Type B pancreatic cell (in vitro differentiated cells): ENCODE measurements at places on chromosomes 3 and 15. TPM values are rescaled to one million over a fixed set of nuclear protein-coding genes. Genes with fewer than 3 reads are reported as not detected.

The OXNAD1 gene
- 15.1 and 16.0 TPM in 2 replicates for total RNA-seq

The C2CD4B gene
- total RNA-seq, result 2.7 and 2.9 TPM in 2 replicates

The ZNF860 gene
- total RNA-seq, result 2.8 and 7.1 TPM in 2 replicates

The ITIH3 gene
- 0.81 and 0.97 TPM in 2 replicates for total RNA-seq

The CD86 gene
- total RNA-seq, result not detected in 2 replicates

The SLC22A13 gene
- total RNA-seq, result 0.60 and 0.79 TPM in 2 replicates

The PLA2G4D gene
- total RNA-seq, result not detected in 2 replicates

The PML gene
- total RNA-seq, result 28.7 and 29.8 TPM in 2 replicates

The RASA2 gene
- 14.3 and 20.3 TPM in 2 replicates for total RNA-seq

The FRMD5 gene
- total RNA-seq, result 3.8 and 5.7 TPM in 2 replicates

The CYP1A2 gene
- total RNA-seq, result 1.6 TPM in 1 of 2 replicates, not detected in the other

The CLK3 gene
- total RNA-seq, result 73.6 and 76.5 TPM in 2 replicates

The CHRFAM7A gene
- total RNA-seq, result 0.55 and 3.8 TPM in 2 replicates

- DNase-seq, result no peak
- no peak overlapping the region for H3K27ac ChIP-seq
- no peak overlapping the region for H3K4me3 ChIP-seq
- H3K36me3 ChIP-seq, result peaks cover 54% of the 10 kb centered on the region
- peaks cover 13% of the 10 kb centered on the region for H3K4me1 ChIP-seq
These were observed 74.2 kb downstream of the ATG7 start for GRCh38 chr3:11346416-11346815.

DNA sequence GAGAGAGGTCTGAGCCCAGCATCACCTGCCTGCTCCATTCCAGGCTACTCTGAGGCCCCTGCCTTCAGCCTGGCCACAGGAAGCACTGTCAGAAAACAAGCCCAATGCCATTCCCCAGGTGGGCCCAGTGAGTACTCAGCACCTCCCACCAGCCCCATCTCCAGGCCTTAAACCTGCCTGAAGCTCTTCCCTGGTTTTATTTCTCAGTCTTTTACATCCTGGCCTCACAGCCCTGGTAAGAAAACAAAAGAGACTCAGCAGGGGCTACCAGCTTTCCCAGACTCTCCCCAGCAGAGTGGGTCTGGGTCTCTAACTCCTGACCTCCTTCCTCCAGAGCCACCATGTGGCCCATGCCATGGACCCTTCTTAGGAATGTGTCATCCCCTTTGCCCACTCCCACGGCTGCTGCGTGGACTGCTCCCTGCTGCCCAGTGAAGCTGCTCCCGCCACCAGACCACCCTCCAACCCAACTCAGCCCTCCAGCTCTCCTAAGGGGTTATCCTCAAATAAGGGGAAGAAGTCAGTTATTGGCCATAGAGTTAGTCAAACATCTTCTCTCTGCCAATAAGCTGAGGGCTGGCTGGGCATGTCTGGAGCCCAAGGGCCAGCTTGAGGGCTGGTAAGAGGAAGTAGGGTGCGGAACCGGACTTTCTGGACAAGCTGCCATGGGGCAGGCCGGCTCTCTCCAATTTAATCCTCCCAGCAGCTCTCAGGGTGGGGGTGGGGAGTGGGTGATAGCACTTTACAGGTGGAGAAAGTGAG lies 116.7 kb upstream of the LINGO1 start:
- no peak overlapping the region for H3K27ac ChIP-seq
- H3K27me3 ChIP-seq, result peaks cover 3% of the 10 kb centered on the region
- H3K36me3 ChIP-seq, result no peaks in the 10 kb centered on the region
- H3K4me1 ChIP-seq, result peaks cover 10% of the 10 kb centered on the region
- H3K4me3 ChIP-seq, result no peak overlapping the region

GRCh38 chr3:46663591-46664135 lies 29.8 kb downstream of the ALS2CL start:
- no peak for DNase-seq
- H3K27me3 ChIP-seq, result peaks cover 3% of the 10 kb centered on the region
- H3K4me1 ChIP-seq, result peaks cover 40% of the 10 kb centered on the region
- peak overlapping the region; percentile 44 for H3K27ac ChIP-seq

DNA sequence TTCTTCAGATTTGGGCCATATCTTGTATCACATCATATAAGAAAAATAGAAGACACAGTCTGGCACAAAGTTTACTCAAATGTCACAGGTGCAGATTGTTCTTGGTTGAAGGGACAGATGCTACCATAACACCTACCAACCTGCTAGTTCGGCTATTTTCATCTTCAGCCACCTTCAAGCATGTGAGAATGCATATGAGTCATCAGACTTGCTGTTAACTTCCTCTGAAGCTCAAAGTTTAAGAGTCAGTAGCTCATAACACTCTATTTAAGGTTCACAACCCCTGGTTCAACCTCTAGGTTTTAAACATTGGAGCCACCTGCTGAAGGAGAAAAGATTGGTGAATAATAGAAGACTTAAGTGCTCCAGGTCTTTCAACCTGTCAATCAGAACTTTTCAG lies 522.8 kb downstream of the NLGN1 start:
- DNase-seq, result no peak

DNA sequence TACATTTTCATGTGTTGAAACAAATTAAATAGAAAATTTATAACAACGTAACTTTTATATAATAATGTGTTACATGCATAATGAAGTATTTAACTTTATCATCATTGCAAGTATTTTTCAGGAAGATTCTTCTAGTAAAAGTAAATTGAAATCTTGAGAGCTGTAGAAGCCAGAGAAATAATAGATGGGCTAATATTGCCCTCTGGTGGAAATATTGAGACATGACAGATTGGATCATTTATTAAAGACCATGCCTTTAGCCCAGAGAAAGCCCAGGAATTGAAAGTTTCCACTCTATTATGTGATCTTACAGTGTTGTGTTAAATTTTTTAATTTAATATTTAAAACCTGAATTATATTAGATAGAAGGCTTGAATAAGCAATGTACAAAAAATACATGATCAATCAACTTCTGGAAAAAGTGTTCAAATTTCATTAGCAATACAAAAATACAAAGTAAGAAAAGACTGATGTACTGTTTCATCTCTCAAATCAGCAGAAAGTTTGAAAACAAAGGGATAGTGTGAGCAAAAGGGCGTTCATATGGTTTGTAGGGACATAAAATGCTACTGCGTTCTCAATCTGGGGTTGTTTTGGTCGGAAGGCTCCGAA lies 52.7 kb upstream of the SPTSSB start:
- H3K4me1 ChIP-seq, result peaks cover 14% of the 10 kb centered on the region
- no peak overlapping the region for H3K27ac ChIP-seq
- DNase-seq, result no peak
- H3K36me3 ChIP-seq, result no peaks in the 10 kb centered on the region
- H3K4me3 ChIP-seq, result no peak overlapping the region
- H3K27me3 ChIP-seq, result no peaks in the 10 kb centered on the region

GRCh38 chr3:48982016-48982415 lies 8.0 kb upstream of the P4HTM start:
- H3K36me3 ChIP-seq, result peaks cover 10% of the 10 kb centered on the region
- no peak overlapping the region for H3K27ac ChIP-seq
- DNase-seq, result no peak
- no peak overlapping the region for H3K4me3 ChIP-seq
- no peaks in the 10 kb centered on the region for H3K27me3 ChIP-seq

GRCh38 chr3:128448491-128448890 lies 18.2 kb downstream of the DNAJB8 start:
- DNase-seq, result no peak
- H3K27me3 ChIP-seq, result peaks cover 24% of the 10 kb centered on the region
- H3K4me3 ChIP-seq, result no peak overlapping the region
- no peaks in the 10 kb centered on the region for H3K36me3 ChIP-seq
- H3K4me1 ChIP-seq, result peaks cover 7% of the 10 kb centered on the region

GRCh38 chr3:194079702-194080172 lies 56.2 kb upstream of the HES1 start:
- DNase-seq, result no peak
- peaks cover 5% of the 10 kb centered on the region for H3K27me3 ChIP-seq
- H3K27ac ChIP-seq, result no peak overlapping the region
- H3K4me3 ChIP-seq, result no peak overlapping the region
- no peaks in the 10 kb centered on the region for H3K36me3 ChIP-seq

DNA sequence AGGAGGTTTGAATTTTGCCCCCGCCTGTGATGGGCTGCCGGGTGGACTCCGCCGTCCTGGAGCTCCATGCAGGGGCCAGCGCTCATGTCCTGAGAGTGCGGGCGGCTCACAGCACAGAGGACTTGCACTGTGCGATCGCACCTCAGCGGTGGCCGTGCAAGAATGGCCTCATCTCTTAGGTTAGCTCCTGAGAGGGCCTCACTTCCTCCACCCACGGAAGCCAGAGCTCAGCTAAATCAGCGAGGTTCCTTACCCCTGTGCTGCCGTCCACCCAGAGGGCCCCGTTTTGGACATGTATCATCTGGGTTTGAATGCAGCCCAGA lies 72.0 kb upstream of the PCSK6 start:
- peak; percentile 50 for DNase-seq
- peaks cover 21% of the 10 kb centered on the region for H3K27me3 ChIP-seq
- H3K4me3 ChIP-seq, result no peak overlapping the region

GRCh38 chr15:97966924-97967620 lies 6.6 kb downstream of the ARRDC4 start:
- H3K4me1 ChIP-seq, result peaks cover 11% of the 10 kb centered on the region
- H3K27ac ChIP-seq, result no peak overlapping the region
- H3K4me3 ChIP-seq, result no peak overlapping the region

DNA sequence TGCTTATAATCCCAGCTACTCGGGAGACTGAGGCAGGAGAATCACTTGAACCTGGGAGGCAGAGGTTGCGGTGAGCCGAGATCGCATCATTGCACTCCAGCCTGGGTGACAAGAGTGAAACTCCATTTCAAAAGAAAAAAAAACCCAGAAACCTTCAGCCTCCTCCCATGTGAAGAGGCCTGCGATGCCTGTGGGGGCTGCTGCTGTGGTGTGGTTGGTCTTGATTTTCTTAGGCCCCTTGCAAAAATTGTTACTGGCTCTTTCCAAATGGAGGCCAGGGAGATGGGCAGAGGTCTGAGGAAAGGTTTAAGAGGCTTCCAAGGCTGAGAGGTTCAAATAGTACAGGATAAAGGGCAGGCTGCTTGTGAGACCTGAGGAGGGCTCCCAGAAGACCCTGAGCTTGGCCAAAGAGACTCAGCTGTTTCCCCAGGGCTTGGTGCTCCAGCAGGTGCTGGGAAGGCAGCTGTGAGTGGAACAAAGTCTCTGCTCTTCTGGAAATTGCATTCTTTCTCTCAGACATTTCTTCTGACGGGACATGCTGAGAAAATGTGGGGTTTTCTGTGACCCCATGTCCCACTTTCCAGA lies 18.4 kb downstream of the GCSAM start:
- DNase-seq, result no peak
- no peaks in the 10 kb centered on the region for H3K27me3 ChIP-seq
- no peak overlapping the region for H3K4me3 ChIP-seq
- peaks cover 14% of the 10 kb centered on the region for H3K36me3 ChIP-seq

DNA sequence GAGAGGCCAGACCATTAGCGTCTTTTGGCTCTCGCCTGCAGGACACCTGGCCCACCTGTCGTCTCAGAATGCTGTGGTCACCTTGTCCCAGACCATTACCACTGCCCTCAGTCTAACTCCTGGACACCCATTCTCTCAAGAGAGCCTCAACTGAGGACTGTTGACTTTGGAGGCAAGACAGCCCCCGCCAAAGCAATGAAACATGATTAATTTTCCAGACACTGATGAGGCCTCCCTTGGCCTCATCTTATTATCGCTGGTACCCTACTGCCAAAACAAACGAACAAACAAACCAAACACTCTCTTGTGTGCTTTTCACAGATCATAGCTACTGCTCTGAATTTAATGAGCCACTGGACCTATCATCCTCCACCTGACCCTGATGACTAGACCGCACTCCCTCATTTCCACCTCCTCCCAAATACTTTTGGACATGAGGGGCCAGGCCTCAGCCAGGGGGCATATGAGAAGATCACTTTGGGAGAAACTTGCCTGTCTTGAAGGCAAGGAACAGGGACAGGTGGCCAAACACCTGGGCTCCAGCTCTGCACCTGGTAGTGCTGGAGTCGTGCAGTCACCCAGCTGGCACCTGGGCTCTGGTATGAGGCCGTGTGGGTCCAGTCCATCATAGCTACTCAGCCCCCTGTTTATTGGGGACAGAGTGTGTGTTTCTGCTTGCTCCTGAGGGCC lies 27.6 kb downstream of the ALS2CL start:
- peaks cover 3% of the 10 kb centered on the region for H3K27me3 ChIP-seq
- peaks cover 26% of the 10 kb centered on the region for H3K4me1 ChIP-seq
- no peaks in the 10 kb centered on the region for H3K36me3 ChIP-seq
- DNase-seq, result no peak
- H3K27ac ChIP-seq, result no peak overlapping the region

- peaks cover 18% of the 10 kb centered on the region for H3K4me1 ChIP-seq
- H3K4me3 ChIP-seq, result no peak overlapping the region
These were observed 39.0 kb downstream of the FAM3D start for GRCh38 chr3:58627570-58627885.

DNA sequence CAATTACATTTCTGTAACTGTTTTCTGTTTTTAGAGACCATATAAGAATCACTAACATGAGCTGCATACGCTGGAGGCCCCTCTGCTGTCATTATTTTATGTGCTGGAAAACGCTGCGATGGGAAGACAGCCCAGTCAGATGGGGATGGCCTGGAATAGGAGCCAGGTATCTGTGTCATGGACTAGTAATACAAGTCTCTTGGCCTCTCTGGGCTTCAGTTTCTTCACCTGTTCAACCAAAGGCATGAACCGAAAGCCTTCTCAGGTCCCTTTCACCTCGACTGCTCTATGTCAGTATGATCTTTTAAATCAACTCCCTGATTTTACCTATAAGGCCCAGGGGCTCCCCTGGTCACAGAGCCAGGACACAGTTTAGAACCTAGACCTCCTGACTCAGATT lies 14.6 kb upstream of the RFTN1 start:
- H3K36me3 ChIP-seq, result no peaks in the 10 kb centered on the region
- no peak for DNase-seq
- no peak overlapping the region for H3K4me3 ChIP-seq

- H3K4me1 ChIP-seq, result no peaks in the 10 kb centered on the region
- no peak for DNase-seq
- no peaks in the 10 kb centered on the region for H3K27me3 ChIP-seq
- H3K27ac ChIP-seq, result no peak overlapping the region
- H3K4me3 ChIP-seq, result no peak overlapping the region
These were observed 25.2 kb downstream of the CD200 start for GRCh38 chr3:112357930-112358780.

GRCh38 chr3:58329150-58329921 lies 3.4 kb upstream of the PXK start:
- DNase-seq, result no peak
- no peak overlapping the region for H3K4me3 ChIP-seq
- peaks cover 29% of the 10 kb centered on the region for H3K4me1 ChIP-seq
- no peaks in the 10 kb centered on the region for H3K36me3 ChIP-seq
- peaks cover 3% of the 10 kb centered on the region for H3K27me3 ChIP-seq

GRCh38 chr15:56582785-56583184 lies 117.8 kb upstream of the MNS1 start:
- H3K36me3 ChIP-seq, result no peaks in the 10 kb centered on the region
- H3K27ac ChIP-seq, result no peak overlapping the region
- no peak for DNase-seq
- no peaks in the 10 kb centered on the region for H3K27me3 ChIP-seq
